ENCODE measurements at places on chromosomes 6 and 20.

DNA sequence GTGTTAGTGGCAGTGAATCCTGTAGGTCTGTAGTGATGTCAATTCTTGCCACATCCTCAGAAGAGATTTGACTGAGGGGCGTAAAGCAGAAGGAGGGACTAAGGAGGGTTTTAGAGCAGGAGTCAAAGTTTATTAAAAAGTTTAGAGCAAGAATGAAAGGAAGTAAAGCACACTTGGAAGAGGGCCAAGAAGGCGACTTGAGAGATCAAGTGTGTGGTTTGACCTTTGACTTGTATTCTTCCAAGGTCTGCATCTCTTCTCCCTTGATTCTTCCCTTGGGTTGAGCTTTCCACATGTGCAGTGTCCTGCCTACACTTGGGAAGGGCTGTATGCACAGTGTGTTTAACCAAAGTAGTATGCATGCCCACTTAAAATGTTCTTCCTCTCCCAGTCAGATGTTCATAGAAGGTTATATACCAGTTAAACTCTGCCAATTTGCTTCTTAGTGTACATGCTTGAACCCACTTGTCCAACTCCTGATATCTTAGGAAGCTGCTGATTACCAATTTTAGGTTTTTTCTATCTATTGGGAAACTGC is 627.6 kb downstream of the MMUT start:
- DNase-seq, result no peak

GRCh38 chr6:166924531-166924930 is 31.8 kb downstream of the RNASET2 start:
- no peak for DNase-seq

DNA sequence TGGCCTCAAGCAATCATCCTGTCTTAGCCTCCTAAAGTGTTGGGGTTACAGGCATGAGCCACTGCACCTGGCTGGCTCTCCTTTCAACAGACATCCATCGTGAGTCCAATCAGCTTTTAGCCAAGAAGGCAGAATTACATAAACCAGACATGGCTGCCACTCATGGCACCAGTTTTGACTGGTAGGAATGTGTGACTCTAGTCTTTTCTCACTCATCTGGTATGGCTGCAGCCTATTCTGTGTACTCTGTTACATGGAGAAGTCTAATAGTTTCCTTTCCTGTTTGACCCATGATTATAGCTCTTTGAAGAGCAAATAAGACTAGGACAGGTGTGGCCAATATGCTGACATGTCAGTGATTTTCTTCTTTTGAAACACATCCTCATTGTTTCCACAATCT is 27.0 kb upstream of the RNF144B start:
- no peak for DNase-seq

- DNase-seq, result no peak
Observed at GRCh38 chr6:125751334-125751916, 2.0 kb downstream of the HEY2 start.

DNA sequence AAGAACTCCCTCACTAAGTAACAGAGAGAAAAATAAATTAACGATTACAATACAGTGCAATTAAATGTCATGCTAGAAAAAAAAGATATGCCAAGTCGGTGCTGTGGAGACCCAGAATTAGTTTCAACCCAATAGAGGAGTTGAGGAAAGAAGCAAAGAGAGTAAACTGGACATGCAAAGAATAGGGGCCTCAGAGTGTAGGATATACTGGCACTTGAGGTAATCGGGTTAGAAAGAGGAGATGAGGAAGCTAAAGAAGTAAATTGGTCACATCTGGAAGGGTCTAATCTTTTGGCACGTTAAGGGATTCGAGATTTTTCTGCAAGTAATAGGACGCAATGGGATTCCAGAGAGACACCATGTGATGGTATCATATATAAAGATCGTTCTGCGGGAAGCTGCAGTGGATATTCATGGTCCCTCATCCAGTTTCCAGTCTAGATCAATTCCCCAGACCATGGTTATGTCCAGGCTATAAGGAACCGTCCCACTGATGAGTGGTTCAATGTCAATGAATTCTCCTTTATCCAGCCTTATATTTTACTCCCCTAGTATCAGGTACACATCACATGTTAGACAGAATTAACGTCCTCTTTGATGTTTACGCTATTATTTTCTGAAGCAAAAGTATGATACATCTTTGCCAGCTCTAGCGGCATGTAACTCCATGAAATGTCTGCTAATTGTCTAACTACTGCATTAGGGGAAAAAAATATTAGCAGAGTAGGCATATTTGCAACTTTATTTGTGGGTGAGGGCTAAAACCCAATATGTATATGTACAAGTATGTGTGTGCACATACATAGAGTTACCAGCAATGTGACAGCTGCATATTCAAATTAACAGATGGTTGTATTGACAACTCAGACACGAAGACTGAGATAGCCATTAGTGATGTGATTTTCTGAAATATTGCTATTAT is 1.1 kb upstream of the TBC1D32 start:
- DNase-seq, result no peak

- DNase-seq, result no peak
Observed at GRCh38 chr6:46270336-46270735, 99.6 kb upstream of the ENPP5 start.

GRCh38 chr6:95805699-95806098 is 210.1 kb upstream of the FUT9 start:
- DNase-seq, result no peak

DNA sequence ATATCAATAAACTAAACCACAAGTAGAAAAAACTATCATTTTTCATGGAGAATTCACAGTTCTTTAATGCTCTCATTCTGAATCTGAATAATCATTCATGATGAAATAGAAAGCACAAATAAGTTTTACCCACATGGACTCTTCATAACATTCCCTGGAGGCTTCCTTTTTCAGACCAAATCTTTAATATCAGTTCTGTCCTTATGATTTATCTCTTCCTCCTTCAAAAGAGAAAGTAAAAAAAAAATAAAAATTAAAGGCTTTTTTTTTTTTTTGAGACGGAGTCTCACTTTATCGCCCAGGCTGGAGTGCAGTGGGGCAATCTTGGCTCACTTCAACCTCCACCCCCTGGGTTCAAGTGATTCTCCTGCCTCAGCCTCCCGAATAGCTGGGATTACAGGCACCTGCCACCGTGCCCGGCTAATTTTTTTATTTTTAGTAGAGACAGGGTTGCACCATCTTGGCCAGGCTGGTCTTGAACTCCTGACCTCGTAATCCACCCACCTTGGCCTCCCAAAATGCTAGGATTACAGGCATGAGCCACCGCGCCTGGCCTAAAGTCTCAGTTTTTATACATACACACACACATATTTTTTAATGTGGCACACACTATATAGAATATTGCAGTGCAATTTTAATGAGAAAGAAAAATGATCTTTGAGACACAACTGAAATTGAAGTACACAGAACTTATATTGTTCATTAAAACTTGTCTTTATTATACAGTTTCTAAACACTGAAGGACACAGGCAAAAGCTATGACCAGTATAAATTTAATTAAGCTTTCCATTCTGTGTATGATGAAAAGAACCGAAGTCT is 31.9 kb upstream of the ZNF217 start:
- DNase-seq, result no peak
